ENCODE measurements at places on chromosomes 3 and 15.

DNA sequence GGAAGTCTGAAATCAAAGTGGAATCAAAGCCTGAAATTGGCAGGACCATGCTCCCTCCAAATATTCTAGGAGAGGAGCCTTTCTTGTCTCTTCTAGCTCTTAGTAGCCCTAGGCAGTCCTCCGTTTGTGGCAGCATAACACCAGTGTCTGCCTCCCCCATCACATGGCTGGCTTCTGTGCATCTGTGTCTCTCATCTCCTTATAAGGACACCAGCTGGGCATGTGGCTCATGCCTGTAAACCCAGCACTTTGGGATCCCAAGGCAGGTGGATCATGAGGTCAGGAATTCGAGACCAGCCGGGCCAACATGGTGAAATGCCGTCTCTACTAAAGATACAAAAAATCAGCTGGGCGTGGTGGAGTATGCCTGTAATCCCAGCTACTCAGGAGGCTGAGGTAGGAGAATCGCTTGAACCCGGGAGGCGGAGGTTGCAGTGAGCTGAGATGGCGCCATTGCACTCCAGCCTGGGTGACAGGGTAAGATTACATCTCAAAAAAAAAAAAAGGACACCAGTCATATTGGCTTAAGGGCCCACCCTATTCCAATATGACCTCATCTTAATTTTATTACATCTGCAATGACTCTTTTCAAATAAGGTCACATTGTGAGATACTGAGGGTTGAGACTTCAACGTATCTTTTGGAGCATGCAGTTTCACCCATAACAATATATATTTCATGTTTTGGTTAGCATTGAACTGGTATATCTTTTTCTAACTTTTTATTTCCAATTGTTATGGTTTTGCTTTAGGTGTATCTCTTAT lies 148.0 kb upstream of the TPM1 start:
- DNase-seq, result no peak

- no peak for DNase-seq
Observed at GRCh38 chr3:63960048-63960711, 48.0 kb upstream of the SCAANT1 start.

GRCh38 chr15:93861956-93862741 lies 369.2 kb upstream of the MCTP2 start:
- DNase-seq, result no peak

DNA sequence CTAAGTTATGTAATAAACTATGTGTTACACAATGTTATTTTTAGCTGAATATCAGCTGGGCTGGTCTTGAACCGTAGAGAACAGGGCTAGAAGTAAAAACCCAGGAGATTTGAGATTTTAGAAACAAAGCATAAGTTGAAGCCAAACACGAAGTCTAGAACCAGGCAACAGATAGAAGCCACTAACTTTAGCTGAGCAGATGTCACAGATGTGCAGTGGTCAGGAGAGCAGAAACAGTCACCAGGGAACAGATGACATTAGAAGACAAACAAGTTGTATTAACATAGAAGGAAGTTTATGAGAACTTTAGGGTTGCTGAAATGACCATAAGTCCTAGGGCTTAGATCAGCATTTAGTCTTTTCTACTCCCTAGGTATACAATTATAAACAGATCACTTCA lies 731.0 kb downstream of the ZNF385D start:
- no peak for DNase-seq

DNA sequence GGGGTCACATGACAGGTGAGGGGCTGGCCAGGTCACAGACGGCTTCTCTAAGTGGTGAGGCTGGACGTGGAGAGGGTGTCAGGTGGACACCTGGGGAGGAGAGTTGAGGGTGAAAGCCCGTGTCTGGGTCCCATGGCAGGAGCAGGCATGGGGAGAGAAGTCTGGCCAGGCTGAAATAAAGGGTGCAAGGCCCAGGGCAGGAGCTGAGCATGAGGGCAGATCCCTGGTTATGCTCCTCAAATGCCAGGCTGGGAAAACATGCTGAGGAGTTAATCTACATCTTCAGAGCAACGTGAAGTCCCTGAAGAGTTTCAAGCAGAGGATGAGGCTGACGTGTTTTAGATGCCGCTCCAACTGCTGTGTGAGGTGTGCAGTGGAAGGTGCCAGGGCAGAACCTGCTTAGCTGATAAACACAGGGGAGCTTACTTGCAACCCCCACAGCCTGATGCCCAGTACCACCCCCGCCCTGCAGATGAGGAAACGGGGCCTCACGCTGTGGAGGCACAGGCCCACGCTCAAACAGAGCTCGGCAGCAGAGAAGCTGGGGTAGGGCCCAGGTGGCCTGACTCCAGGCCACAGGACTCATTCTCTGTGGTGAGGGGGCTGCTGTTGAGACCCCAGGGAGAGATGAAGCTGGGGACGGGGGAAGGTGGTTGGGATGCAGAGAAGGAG lies 40.5 kb downstream of the HCN4 start:
- no peak for DNase-seq

GRCh38 chr3:149975919-149976318 lies 5.2 kb upstream of the PFN2 start:
- DNase-seq, result no peak

DNA sequence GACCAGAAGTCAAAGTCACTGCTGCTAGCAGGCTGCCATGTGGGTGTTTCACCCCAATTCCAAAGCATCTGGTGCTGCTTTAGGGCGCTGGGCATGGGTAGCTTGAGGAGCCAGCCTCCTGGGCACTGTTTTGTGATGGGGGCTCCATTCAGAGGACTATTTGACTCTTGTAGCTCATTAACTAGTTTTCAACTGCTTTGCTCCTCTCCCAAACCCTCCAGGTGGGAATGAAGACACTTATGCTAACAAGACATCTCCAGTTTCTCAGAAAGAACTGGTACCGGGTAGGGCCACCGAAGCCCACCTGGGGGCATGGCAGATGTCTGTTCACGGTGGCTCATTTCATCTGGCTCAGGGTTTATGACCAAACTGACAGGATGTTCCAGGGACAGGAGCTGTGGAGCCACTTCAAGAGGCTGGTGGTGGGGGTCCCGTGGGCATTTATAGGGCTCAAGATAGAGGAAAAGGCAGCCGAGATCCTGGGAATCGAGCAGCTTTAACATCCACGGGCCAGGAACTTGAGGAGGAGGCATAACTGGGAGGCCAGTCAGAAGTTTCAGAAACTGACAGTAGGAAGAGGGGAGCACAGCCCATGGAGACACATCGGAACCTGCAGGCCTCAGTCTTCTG lies 17.7 kb downstream of the AMOTL2 start:
- no peak for DNase-seq

DNA sequence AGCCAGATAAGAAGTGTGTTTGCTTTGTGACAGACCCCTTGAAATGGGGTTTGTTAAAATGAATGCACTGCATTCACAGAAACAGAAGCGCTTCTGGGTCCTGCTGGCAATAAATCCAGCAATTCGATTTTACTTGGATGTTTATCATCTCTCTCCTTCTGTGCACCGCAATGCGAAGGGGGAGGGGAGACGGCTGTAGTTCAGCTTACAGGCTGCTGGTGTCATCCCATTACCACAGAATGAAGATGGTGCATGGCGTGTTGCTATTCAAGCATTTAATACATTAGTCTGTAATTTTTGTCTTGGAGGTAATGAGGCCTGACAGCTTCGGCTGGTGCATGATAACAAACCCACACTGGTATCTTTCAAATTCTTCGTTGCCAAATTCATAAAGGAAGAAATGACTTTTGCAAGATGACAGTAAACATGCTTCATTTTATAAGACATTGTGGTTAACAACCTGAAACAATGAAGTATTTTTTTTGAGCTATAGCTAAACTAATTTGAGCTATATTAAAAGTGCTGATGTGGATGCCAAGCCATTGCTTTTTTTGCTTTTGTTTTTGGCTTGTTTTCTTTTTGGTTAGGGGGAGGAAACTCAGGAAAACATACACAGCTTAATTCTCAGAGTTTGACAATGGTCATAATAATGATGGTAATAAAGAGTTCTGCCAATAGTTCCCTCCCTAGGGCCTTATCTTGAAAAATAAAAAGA lies 418.3 kb downstream of the OTOL1 start:
- DNase-seq, result no peak

- DNase-seq, result no peak
Observed at GRCh38 chr15:94858449-94858848, 627.1 kb downstream of the MCTP2 start.

DNA sequence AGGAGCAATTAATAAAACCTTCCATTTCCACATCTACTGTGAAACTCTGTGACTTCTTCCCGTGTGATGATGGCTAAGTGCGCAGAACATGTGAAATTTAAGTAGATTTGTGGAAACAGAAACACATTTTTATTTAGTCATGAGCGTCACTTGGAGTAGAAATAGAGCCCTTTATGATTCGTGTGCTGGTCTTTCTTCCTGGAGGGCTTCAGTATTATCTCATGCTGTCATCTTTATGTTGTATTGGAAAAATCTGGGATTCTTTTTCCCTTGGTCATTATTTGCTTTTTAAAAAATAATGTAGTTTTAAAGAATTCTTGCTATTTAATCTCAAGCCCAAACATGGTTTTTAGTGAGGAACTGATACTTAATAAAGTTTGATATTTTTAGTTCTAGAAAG lies 284.0 kb upstream of the CTDSPL start:
- no peak for DNase-seq

GRCh38 chr3:149382518-149382917 lies 5.1 kb upstream of the TM4SF1 start:
- no peak for DNase-seq

DNA sequence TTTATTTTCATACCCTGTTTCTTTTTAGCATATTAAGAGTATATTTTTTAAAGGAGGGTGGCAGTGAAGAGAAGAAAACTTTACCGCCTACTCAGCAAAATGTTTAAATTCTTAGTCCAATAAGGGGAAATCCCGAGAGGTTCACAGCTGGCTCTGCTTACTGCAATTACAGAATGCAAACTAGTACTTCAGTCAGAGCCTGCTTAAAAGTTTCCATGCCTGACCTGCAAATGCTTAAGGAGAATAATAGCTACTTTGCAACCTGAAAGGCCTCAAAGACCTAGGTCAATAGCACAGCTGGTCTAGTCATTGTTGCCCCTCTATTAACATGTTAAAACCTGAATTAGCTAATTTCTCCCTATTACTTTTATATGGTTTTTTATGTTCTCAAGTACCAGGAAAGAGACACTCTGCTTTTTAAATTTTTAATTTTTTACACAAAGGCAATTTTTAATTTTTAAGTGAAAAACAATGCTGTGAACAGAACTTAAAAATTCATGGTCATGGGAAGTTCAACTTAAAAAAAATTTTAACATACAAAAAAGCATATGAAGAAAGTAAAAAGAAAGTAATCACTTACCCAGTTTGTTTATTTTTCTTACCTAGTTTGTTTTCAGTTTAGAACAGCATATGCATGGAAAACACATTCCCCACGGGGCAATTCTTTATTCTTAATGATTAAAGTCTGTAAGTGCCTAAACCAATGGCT lies 79.2 kb downstream of the P3H2 start:
- DNase-seq, result no peak

DNA sequence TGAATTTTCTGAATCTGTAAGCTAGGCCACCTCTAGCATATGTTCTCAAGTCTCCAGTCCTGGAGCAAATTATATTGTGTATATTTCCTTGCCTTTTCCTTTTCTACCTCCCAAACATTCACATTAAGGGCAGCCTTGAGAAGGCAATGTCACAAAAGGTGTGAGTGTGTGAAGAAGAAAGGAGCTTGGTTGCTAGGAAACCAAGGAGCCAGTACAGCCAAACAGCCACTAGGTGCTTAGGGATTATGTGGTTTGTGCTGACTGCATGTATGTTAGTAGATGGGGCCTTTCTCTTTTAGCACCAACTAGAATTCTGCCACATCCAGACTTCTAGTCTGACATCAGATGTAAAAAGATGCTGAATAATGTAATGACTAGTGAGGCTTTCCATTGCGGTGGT lies 118.8 kb upstream of the DAZL start:
- DNase-seq, result no peak

GRCh38 chr3:29597376-29598008 lies 316.6 kb downstream of the RBMS3 start:
- DNase-seq, result no peak

GRCh38 chr3:97089621-97090020 lies 275.2 kb downstream of the EPHA6 start:
- DNase-seq, result no peak

DNA sequence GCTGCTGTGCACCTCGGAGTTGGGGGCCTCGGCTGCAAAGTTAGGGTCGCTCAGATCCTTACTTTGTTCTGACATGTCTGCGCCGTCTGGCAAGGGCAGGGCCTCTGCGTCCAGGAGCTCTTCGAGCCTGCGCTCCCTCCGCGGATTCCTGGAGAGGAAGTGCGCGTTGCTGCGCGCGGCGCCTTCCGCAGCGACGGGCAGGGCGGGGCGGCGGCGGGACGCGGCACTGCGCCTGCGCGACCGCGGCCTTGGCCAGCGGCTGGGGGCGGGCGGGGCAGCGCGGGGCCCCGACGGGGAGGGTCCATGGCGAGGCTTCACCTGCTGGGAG lies at the start of gene NDN:
Gene NDN, minus strand, starts transcription at position 163 of the 328 bp plus-strand sequence. Its CDS starts 88 bp downstream, at position 75.
- DNase-seq, result no peak

GRCh38 chr3:192181151-192181550 lies 546.2 kb downstream of the FGF12 start:
- no peak for DNase-seq

- no peak for DNase-seq
Observed at GRCh38 chr3:89145995-89146394, 38.6 kb downstream of the EPHA3 start.

GRCh38 chr3:196336319-196337145 lies 1.7 kb downstream of the TM4SF19 start:
- no peak for DNase-seq
